ENCODE measurements at places on chromosomes 11 and 22.

DNA sequence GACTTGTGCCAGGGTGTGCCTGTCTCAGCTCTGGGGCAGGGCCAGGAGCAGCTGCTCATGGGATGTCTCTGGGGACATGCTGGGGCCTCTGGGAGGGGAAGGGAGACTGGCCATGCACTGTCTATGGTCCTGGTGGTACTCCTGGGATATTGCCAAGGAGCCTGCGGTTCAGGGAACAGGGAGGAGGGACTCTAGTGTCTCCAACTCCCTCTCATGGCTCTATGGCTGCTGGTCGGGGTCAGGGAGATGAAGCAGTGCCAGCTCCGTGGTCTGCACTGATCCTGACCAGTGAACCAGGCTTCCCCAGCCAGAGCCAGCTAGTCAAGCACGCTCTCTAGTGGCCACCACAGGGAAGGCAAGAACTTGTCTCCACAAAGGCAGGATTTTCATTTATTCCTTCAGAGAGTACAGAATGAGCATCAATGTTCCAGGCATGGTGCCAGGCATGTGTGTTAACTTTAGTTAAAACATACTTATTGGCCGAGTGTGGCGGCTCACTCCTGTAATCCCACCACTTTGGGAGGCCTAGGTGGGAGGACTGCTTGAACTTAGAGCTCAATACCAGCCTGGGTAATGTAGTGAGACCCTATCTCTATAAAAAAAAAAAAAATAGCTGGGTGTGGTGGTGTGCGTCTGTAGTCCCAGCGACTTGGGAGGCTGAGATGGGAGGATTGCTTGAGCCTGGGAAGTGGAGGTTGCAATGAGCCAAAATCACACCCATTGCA, 2.5 kb upstream of the BEST1 start:
- DNase-seq, result peak; percentile 82

DNA sequence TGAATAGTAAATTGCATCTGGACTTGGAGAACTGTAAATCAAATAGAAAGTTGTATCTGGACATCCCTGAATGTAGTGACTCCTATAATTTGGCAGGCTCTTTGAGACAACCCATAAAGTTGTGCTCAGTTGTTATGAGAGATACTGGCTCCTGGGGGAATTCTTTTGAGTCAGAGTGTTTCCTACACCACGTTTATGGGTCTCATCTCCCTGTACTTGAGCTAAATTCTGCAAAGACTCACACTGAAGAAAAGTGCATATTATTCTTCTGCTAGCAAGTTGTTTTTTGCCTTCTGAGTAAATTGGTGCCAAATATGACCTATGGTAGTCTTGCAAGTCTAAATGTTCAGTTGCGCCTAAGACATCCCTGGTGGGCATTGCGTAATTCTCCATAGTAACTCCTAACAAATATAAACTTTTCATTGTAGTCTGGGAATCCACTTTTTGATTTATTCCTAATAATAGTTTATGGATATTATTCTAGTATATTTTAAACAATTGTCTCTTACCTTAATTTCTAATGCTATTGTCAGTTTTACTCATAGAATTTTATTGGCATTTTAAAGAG, 5.0 kb downstream of the ZNF215 start:
- DNase-seq, result no peak

DNA sequence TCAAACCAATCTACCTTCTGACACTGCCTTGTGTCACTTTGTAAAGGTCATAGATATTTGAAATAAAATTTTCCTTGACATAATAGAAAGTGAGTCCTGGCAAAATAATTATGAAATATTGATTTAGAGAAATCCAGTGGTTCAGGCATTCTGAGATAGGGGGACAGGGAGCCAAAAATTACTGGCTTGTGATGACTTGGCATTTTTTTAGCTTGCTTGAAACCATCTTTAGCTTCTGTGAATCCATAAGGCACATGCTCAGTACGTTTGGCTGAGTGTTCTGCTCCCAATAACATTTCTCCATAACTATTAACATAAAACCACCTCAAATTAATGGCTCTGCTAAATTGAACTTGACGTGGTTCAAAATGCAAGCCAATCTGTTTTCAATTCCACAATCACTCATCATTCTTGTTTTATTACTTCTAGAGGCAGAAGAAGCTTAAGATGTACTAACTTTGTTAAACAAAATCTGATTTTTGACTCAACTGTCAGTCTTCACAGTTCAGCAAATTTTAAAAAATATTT, 209.0 kb downstream of the LRRC4C start:
- no peak for DNase-seq

DNA sequence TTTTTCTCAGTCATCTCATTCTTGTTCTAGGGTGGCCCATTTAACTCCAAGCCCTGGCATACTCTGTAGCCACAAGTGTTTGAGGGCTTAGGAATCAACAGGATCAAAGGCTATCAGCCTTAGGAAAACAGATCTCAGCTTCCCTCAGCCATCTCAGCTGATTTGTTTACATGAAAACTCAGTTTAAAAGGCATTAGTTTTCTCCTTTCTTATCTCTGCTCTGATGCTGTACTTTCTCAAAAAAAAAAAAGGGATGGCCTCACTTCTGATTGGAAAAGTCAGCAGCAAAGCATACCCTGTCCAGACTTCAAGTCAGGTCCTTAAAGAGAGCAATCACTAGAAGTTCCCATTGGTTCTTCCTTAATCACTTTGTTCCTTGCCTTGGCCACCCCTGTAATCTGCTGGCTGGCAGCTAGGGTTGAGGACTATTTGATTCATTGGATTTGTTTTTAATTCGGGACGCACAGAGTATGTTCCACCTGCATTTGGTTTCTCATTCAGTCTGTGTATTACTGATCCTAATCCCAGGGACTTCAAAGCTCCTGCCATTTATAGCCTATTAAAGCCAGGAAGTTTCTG, 102.8 kb downstream of the EXT2 start:
- no peak for DNase-seq

DNA sequence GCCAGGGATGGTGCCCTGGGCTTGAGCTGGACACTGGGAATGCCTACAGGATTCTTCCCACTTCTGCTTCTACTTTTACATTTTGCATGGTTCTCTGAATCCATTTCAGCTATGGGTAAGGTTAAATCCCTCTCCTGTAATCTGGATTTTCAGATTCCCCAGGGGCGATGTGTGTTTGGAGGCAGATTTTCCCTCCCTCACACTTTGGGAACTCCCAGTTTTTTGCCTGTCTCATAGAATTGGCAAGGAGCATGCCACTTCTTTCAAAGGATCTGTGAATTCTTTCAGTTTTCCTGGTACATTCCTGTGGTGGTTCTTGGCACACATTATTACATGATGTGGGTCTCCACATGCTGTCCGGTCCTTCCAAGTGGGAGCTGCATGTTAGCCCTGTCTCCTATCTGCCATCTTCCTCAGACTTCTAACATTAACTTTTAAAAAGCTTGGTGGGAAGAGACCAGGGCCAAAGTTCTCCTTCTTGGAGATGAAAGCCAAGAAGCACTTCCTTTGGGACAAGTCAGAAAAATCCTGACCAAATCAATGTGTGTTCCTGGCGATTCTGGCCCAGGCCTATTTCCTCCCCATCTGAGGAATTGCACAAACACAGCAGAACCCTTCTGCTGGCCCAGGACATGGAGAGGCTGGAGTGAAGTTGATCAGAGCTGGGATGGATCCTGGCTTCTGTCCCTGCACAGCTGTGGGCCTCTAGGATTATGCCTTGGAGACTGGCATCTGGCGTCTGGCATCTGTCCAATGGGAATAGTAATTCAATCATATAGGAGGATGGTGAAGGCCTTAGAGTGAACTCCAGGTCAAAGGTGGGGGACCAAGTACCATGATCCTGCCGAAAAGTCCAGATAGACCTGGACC, 5.4 kb upstream of the APOL2 start:
- no peak for DNase-seq

Measured in prostate gland (tissue), 2 donors.